ENCODE measurements at places on chromosomes 1 and 21. TPM values are rescaled to one million over a fixed set of nuclear protein-coding genes. Genes with fewer than 3 reads are reported as not detected.

Gene NTRK1
- polyA plus RNA-seq = 0.41 TPM

Gene C4BPB
- 0.94 TPM for polyA plus RNA-seq

- no peak for DNase-seq
Measured at GRCh38 chr1:226678251-226678650, 60.8 kb downstream of the ITPKB start.

DNA sequence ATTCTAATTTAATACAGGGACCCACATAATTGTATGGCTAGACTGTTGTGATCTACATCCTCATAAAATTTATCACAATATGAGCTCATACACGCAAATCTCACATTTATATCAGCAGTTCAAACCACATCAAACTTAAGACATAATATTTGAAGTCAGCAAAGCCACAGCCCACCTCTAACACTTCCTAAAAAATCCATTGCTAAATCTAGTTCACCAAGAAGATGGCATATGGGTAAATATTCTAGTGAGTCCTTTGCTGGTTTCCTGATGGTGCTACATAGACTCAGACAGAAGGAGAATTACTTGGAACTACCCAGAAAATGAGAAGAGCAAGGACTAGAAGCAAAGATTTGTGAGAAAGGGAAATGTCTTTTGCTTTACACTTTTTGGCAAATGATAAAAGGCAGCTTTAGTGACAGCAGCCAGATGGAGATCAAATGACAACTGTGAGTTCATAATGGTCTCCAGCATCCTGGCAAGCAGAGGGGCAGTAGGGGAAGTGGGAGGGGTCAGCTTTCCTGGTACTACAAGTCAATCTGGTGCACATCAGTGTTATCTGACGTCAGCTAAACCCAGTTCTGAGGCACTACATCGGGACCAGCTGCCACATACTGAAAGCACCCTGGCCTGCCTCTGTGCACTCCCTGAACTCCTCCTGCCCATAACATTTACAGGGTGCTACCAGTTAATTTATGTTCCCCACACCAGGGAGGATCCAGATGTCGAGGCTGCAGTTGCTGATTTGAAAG lies 10.6 kb upstream of the GADD45A start:
- DNase-seq = no peak

Gene YRDC
- polyA plus RNA-seq = 10.4 TPM

Gene WNT4
- polyA plus RNA-seq = 2.7 TPM

DNA sequence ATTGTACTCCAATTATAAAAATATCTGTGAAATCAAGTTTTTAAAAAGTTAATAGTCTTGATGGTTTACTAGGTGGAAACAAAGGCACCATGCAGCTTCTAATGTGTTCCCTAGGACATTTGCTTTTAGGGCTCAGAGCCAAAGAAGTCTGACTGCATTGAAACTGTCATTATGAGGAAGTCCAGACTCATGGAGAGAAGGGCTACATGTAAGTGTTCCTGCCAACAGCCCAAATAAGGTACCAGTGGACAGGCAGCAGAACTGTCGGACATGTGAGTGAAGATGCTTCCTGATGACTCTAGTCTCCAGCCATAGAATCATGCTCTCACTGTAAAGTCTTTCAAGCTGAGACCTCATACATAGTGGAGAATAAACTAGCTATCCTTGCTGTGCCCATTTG lies 287.6 kb downstream of the AKT3 start:
- DNase-seq = no peak

DNA sequence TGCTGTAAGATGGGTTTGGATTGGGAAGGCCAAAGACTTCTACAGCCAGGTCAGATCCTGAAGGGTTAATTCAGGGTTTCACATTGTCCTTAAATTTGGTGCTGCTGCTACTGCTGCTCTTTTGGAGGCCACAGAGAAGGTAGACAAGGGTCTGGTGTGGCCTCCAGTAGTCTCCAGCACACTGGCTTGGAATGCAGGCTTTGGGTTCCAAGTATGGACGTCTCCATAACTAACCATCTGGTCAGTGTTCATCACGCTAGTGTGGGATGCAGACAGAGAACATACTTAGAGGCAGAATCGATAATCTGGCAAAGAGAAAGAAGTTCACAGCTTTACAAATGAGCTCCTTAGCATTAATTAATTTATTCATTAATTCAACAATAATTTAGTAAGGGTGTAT lies 154.1 kb downstream of the ZBTB18 start:
- no peak for DNase-seq

DNA sequence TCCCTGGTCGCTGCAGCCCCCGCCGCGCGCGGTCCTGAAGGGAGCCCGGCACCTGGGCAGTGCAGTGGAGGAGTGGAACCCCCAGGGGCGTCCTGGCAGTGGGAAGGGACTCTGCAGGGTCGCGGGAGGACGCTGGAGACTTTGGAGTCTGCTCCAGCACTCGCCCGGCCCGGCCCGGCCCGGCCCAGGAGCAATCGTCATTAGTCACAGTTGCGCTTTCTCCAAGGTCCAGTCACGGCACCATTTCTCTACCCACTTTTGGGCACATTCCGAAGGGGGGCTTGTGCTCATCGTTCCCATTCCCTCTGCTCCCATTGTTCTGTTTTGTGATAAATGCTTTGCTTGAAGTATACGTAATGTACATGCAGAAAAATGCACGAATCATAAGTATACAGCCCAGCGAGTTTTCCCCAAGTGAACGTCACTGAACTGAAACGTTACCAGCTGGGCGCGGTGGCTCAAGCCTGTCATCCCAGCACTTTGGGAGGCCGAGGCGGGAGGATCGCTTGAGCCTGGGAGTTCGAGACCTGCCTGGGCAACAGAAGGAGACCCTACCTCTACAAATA lies 999 bp downstream of the THAP3 start:
- peak; percentile 18 for DNase-seq

DNA sequence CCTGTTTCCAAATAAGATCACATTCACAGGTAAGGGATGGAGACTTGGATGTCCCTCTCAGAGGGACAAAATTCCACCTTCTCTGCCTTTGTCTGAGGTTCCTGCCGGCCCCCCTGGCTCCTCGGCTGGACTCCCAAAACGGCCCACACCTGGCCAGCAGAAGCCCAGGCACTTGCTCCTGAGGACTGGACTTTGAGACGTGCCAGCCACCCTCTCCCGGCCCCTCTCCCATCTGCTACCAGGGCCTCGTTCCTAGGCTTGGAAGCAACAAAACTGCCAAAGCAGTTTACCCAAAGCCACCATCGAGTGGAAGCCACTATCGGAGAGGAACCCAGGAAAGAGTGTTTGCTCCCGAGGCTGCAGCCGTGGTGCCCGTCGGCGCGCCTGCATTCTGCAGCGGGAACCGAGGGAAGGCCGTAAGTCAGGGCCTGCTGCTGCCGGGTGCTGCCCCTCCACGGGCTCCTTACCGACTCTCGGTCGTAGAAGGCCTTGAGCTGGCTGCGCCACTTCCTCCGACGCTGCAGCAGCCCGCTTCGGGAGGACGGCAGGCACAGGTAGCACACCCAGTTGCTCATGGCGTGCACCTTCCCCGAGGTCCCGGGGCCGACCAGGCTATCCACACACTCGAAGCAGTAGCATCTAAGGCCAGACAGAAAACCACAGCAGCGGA lies 3.5 kb downstream of the DNMT3L start:
- DNase-seq = no peak

Gene SMCP
- not detected for polyA plus RNA-seq

Gene WDR77
- 53.3 TPM for polyA plus RNA-seq

GRCh38 chr1:173946380-173946921 lies 29.3 kb upstream of the SERPINC1 start:
- no peak for DNase-seq

- DNase-seq = no peak
Measured at GRCh38 chr1:194273660-194274059, 1087.2 kb upstream of the B3GALT2 start.

GRCh38 chr1:82632155-82632554 lies 831.4 kb downstream of the ADGRL2 start:
- no peak for DNase-seq

DNA sequence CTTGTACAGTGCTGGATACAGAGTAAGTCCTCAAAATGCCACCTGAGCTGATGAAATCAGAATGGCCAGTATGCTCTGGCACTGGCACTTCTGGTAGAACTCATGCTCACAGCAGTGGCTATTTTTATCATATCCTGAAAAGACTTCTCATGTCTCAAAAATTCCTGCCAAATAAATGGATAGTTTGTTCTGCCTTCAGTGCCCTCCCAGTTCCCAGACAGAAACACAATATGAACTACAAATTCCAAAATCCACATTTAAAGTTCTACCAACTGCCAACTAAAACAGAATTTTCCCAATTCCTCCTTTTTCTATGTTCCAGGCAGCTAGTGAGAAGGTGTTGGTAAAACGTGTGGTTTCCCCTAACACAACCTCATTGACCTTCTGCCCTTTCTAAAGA lies 51.4 kb upstream of the RGS1 start:
- DNase-seq = no peak

Gene COL16A1
- 131 TPM for polyA plus RNA-seq

Gene KPRP
- not detected for polyA plus RNA-seq

DNA sequence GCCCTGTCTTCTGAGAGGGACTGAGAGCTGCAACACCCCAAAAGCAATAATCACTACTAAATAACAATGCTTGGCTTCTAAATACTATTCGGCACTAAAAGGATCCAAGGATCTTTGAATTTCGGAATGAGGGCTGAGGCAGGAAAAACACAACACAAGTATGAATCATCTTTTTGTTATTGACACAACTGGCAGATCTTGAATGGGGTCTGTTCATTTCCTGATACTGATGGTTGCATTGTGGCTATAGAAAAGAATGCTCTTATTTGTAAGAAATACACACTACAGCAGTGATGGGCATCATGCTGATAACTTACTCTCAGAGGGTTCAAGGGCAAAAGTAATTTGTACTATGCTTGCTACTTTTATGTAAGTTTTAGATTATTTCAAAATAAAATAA lies 149.2 kb upstream of the PLD5 start:
- DNase-seq = no peak

DNA sequence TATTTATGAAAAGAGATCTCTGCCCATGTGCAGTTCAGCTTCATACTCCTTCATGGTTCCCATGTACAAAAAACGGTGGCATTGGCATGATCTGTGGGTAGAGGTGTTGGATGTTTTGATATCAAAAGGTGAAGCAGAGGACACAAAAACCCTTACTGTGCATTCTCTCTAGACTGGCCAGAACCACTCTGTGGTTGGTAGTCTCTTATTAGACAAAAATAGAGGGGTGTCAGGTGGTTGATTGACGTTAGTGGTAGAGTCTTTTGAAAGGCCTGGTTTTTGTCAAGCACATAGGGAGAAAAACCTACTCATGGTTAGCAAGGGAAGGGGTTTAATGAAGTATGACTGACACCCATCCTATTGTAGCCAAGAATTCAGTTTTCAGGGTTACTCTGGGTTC lies 400.0 kb upstream of the TMPRSS15 start:
- no peak for DNase-seq

DNA sequence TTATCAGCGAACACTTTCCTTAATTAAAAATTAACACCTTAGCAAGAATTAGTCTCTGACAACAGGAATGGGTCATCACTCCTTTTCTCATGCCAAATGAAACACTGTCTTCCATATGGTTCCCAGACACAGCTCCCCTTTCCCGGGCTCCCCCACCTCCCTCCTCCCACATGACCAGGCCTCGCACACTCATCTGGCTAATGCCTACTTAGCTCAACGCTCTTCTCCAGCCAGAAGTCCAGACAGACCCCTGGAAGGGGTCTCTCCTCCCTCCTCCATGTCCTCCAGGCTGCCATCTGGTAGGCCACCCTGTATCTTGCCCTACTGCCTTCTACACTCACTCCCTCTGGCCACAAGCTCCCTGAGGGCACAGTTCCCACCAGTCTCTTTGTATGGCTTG lies 39.9 kb downstream of the KCNC4 start:
- no peak for DNase-seq

- no peak for DNase-seq
Measured at GRCh38 chr1:113255038-113255719, 135.1 kb upstream of the MAGI3 start.

DNA sequence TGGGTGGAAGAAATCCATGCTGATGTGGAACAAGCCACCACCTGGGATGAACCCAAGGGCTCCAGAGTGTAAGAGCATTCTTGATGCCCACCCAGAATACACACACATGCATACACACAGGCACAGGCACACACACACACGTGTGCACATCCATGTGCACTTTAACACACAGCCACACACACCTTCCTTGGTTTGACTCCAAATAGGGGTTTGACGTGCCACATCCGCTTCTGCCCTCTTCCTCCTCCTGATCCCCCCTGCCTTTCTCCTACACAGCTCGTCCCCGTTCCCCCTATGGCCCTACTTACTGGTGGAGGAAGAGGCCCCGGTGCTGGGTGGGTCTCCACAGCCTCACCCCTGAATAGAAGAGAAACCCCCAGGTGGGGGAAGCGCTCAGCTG lies 16.0 kb downstream of the SPATA21 start:
- DNase-seq = no peak

Gene LEPR
- 37.0 TPM for polyA plus RNA-seq

GRCh38 chr1:36400825-36401601 lies 3.3 kb upstream of the LSM10 start:
- peak; percentile 13 for DNase-seq

Gene TAS1R3
- 0.31 TPM for polyA plus RNA-seq

- no peak for DNase-seq
Measured at GRCh38 chr1:228274452-228275178, 66.8 kb downstream of the OBSCN start.

DNA sequence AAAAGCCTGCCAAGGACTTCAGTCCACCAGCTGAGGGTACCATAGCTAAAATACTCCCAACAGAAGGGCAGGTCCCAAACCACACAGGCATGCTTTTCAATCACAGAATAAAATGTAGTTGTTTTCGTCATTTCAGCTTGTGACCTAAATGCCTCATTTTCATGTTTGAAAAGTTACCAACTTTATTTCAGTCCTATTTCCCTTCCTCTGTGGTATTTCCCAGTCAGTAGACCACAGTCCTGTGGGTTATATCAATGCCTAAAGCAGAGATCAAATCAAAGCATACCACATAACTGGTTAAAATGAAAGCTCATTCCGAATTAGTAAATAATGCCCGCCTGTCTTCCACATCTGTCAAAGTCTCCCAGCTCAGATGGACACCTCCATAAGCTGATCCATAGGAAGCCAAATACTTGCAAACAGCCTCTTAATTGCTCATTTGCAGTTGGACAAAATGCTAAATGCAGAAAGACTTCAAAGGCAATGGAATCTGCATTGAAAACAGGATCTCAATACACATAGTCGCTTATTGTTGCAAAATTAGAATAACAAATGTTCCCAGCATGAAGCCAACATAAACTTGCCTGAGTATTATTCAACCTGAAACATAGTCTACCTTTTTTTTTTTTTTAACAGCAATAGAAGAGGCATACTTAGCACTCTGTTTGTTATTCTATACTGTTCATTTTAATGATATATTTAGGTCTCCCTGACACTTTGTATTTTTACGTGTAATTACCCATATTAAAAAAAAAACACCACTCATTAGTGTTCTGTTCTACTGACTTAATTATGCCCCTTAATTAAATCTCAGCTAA lies 53.9 kb downstream of the NR5A2 start:
- no peak for DNase-seq

Gene CD48
- 10.3 TPM for polyA plus RNA-seq

GRCh38 chr1:221029981-221030649 lies 150.9 kb downstream of the HLX start:
- peak; percentile 39 for DNase-seq

Gene S100A8
- 33.2 TPM for polyA plus RNA-seq

- DNase-seq = peak; percentile 48
Measured at GRCh38 chr21:44290327-44291077, 4.8 kb downstream of the AIRE start.

All from left lung (tissue), 14 donors.